ENCODE measurements at places on chromosomes 16 and 17.
A peak's percentile ranks its signal among the peaks of the same experiment; 100 is the strongest.

DNA sequence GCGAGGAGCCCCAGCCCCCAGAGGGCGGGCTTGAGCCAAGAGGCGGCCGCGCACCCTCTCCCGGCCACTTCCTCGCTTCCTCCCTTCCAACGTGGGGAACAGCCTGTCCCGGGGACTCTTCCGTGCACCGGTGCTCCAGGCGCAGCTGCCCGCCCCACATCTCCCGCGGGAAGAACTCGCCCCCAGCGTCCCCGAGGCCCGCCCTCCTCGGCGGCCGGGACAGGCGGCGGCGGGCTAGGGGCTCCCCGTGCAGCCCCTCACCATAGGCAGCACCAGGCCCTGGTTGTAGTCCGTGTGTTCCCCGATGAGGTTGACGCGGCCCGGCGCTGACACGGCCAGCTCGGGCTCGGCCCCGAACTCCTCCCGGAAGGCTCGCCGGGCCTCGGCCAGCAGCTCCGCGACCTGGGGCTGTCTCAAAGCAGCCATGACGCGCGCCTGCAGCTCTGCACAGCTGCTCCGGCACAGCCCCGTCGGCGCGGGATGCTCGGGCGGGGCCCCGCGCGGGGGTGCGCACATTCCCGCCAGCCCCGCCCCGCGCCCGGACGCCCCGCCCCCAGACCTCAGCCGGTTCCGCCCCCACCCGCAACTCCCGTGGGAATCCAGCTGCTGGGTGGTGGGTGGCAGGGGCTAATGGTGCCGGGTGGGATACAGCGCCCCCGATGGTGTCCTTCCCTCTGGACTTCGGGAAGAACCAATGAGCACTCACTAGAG is at the start of gene GALK1:
Gene GALK1, minus strand, starts transcription at position 482 of the 711 bp plus-strand sequence. Its CDS starts 56 bp downstream, at position 426.
- peak; percentile 46 for DNase-seq

DNA sequence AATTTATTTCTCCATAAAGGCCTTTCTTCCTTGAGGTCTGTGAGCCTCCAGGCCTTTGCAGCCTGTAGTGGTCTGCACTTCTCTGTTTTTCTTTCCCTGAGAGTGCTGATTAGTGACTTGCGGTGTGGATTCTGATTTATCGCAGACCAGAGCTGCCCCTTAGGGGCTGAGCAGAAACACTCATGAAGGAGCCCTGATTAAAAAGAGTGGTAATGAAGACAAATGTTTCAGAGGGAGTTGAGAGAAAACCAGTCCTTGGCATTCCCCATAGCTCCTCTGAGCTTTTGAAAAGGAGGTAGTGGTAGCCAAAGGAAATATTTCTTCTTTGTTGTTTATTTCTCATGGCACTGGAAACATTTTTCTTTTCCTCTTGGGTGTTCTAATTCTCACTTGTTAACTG is 268.1 kb upstream of the TBX2 start:
- DNase-seq = no peak

- no peak for DNase-seq
Measured at GRCh38 chr17:79187186-79187585, 112.6 kb downstream of the ENGASE start.

DNA sequence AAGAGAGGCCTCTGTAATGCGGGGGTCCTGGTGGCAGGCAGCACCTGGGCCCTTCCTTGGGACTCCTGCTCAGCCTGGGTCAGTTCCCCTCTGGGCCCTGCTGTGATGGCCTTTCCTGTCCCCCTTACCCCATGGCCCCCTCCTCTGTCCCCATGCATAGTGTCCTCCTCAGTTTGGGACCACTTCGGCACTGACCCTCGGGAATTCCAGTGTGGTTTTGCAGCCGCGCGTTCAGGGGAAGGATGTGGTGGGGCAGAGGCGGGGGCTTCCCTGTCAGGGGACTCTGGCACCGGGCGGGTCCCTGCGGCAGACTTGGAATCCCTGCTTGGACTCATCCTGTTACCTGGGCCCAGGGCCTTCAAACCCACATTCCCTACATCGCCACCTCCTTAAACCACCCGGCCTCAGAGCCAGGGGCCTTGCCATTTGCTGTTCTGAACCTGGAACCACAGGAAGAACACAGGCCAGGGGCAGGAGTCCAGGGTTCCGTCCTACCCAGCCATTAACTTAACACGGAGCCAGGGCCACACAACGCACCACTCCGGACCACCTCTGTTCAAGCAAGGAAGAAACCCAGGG is 31.4 kb upstream of the EIF1 start:
- DNase-seq = no peak

DNA sequence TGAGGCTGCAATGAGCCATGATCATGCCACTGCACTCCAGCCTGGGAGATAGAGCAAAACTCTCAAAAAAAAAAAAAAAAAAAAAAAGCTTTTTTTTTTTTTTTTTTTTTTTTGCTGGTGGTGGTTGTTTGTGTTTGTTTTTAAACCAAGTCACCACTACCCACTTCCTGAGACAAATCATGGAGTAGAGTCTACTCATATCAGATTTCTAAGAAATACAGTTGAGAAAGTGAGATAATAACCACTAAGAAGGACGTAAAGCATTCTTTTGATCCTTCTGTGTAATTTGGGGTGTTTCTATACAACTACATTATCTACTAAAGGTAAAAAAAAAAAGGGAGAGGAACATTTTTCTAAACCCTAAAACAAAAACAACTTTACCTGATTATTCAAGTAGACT is 38.0 kb downstream of the AXIN2 start:
- no peak for DNase-seq

DNA sequence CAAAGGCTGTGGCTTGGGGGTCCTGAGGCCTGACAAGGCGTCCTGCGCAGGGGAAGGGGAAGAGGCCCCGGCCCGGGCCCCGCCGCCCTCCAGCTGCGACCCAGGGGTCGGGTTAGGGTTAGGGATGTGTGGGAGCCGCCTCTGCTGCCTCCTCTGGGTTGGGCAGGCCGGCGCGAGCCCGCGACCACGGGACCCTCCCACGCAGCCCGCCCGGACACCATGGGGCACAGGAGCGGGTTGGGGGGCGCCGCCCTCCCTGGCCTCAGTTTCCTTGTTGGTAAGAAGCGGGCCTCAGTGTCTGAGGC is 386 bp downstream of the CIAO3 start:
- no peak for DNase-seq

DNA sequence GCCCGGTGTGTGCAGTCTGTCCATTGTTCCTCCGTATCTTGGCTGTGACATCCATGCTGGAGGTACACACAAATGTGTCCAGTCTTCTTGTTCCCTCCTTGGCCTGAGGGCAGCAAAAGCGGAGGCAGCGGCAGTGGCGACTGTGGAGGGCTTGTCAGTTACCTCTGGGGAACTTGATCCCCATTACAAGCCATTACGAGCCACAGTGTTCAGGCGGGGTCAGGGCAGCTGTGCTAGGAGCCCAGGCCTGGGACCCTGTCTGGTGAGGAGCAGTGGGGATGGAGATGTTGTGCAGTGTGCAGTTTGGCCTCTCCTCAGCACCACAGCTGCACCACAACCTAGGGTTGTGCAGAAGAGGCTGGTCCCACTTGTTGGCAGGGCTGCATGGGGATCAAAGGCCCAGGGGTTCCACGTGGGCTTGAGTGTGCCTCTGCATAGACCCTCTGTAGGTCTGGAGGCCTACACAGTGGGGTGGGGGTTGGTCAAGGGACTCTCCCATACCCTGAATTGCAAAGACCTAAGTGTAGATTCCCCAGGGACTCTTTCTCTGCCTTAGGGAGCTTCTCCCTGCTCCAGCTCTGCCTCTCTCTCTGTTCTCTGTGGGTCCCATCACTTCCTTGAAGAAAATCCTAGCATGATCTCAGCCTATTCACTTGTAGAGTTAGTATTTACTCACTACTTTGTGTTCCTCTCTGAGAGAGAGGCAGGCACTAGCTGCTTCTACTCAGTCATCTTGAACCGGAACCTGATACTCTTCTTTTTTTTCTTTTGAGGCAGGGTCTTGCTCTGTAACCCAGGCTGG is 58.8 kb downstream of the SLFN11 start:
- DNase-seq = no peak

DNA sequence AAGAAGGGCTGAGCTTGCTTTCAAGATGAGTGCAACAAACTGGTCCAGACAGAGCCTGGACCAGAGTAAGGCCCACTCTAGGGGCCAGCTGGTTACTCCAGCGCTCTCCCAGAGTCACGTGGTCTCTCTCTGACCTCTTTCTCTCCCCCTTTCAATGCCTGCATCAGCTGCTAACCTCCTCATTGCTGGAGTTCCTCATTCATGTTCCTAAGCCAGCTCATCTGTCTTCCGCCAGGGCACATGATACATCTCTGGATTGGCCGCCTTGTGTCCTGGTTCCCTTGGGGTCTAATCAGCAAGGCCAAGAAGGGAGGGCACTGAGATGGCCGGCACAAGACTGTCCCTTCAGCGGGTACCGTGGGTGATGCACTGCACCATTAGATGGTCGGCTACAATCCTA is 26.9 kb upstream of the ZFP90 start:
- DNase-seq = no peak

- no peak for DNase-seq
Measured at GRCh38 chr17:50558941-50559614, 1.4 kb upstream of the CACNA1G start.

DNA sequence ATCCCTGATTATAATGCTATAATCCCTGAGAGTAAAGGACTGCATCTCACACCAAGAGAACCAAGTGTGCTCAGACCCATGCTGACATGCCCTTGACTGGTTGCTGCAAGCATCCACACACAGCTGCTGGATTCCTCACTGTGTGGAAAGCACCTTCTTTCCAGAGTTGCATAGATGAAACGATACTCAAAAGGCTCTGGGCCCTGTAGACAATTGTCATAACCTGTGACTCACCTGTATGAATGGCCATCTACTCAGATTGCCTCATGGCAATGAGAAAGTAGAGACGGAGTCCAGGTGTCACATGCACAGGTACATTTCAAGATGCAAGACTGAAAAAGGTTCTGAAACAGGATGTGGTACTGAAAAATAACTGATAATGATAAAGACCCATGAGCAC is 58.1 kb downstream of the MPHOSPH6 start:
- DNase-seq = no peak

GRCh38 chr17:58985971-58986370 is 120.7 kb downstream of the TRIM37 start:
- DNase-seq = no peak

DNA sequence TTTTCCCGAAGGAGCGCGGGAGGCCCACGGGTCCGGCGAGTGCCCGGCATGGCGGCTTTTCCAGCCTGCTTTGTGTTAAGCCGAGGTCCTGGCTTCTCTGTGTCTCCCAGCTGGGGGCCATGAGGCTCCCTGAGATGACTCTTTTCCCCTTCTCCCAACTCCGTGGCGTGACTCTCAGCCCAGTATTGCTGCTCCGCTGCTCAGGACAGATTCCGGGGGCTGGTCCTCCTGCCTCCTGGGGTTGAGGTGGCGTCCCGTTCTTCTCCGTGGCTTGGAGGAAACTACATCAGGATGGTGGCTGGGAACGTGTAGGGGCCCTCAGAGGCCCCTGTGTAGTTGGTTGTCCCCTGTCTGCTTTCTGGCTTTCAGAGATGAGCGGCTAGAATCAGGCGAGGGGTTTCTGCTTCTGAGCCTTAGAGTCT is 951 bp downstream of the GPS1 start:
- no peak for DNase-seq

GRCh38 chr17:20263595-20263994 is 203.7 kb downstream of the LGALS9B start:
- no peak for DNase-seq

DNA sequence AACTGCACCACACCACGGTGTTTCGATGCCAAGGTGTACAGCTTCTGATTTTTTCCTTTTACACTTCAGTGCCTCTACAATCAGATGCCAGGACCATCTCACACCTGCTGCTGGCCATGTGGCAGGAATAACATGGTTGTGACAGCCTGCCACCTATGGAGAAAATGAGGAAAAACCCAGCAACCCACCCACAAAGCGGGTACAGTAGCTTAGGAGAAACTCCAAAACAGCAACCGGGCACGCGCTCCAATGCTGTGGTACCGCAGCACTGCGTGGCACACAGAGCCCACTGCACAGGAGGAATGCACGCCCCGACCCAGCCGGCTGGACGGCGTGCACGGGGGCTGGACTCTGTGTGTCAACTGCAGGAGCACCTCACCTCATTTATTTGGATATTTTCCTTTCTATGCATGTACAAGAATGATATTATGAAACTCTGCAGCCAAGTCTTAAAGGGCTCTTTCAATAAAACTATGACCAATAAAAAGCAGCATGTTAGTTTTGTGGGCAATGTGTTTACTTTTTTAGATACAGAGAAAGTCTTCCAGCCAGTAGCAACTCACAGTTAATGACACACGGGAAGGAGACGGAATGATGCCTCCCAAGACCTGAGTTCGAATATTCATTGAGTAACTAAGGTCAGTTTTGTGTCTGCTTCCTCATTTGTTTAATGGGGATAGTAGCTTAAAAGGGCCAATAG is 45.9 kb downstream of the MAP1LC3B start:
- DNase-seq = no peak

DNA sequence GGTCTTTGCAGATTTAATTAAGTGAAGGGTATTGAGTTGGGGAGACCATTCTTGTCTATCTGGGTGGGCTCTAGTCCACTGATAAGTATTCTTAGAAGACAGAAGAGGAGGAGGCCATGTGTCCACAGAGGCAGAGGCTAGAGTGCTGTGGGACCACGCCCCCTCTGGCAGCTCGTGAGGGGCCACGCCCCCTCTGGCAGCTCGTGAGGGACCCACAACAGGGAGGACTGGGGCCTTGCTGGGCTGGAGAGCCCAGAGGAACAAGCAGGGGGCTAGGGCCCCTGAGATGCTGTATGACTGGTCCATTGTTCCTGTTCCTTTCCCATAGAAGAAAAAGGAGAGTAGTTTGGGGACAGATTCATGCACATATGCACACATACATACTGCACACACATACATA is 106.8 kb downstream of the METRNL start:
- DNase-seq = no peak

GRCh38 chr17:46935658-46936266 is 12.8 kb downstream of the GOSR2 start:
- DNase-seq = peak; percentile 66

GRCh38 chr16:86806838-86807351 is 228.5 kb downstream of the FOXL1 start:
- DNase-seq = no peak

DNA sequence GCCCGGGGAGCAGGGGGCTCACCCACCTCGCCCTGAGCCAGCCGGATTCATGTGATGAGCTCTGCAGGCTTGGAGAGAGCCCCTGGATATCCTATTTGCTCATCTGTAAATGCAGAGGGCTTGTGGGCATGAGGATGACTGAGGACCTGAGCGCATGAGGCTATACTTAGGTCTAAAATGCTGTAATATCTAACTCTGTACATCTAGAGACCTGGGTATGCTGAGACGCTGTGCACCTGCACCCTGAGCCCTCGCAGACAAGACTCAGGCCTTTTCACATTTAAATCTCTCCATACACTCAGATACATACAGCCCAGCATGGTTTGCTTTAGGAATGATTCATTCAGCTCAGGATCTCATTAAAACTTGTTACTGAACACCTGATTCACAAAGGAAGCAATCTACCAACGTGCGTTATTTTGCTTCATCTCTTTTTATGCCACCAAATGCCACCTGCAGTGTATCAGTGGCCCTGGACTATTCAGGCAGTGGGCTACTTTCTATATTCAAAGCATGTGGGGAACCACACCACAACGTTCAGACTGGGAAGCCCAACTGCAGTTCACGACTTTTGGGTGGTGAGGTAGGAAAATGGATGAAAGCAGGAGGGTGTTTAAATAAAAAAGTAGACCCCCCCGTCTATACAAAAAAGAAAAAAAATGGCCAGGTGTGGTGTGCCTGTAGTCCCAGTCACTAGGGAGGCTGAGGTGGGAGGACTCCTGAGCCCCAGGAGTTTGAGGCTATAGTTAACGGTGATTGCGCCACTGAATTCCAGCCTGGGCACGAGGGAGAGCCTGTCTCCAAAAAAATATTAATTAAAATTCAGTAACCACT is 12.0 kb downstream of the USP7 start:
- DNase-seq = no peak

GRCh38 chr17:34126965-34127364 is 128.1 kb upstream of the CCL2 start:
- DNase-seq = no peak

All from hematopoietic multipotent progenitor cell treated with erythropoietin and hydrocortisone succinate and interleukin-3 and kit ligand, for 17 days (in vitro differentiated cells).